Activated CD4-positive, alpha-beta memory T cell treated with anti-CD3 and anti-CD28 coated beads for 36 hours (primary cell): ENCODE measurements at places on chromosomes 3 and 15.
A peak's percentile ranks its signal among the peaks of the same experiment; 100 is the strongest.

DNA sequence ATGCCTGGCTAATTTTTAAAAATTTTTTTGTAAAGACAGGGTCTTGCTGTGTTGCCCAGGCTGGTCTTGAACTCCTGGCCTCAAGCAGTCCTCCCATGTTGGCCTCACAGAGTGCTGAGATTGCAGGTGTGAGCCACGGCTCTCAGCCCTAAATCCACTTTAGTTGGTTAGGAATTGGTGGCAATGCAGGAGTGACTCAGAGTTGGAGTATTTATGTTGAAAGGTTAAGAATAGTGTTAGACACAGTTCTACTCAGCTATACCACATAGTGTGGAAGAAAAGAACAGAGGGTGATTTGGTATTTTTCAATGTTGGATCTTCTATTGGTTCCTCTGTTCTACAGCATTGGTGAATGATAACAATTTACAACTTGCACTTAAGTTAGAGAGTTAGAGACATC is 7.6 kb downstream of the ZNF639 start:
- no peak for DNase-seq

- no peak for DNase-seq
These were observed 513.6 kb upstream of the KCNMB2 start for GRCh38 chr3:178022599-178022998.

GRCh38 chr15:25812073-25812472 is 51.1 kb downstream of the ATP10A start:
- DNase-seq = no peak

GRCh38 chr3:155112661-155113389 is 32.7 kb downstream of the MME start:
- DNase-seq = no peak

GRCh38 chr3:81436182-81436581 is 325.3 kb downstream of the GBE1 start:
- DNase-seq = no peak

DNA sequence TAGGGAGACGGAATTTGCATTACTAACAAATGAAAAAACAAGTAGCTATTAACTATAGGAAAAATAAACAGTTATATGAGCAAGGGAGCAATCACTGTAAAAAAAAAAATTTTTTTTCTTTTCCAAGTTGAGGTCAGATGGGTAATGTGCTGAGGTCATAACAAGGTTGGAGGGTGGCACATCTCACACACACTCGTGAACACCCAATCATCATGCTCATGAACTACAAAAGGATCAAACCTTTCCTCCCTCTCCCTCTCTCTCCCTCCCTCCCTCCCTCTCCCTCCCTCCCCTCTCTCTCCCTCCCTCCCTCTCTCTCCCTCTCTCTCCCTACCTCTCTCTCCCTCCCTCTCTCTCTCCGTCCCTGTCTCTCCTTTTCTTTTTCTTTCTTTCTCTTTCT is 97.9 kb upstream of the CGNL1 start:
- DNase-seq = no peak

GRCh38 chr3:58234516-58234931 is 3.1 kb upstream of the ABHD6 start:
- DNase-seq = no peak

- DNase-seq = no peak
These were observed 190.8 kb downstream of the XXYLT1 start for GRCh38 chr3:195080125-195080524.

DNA sequence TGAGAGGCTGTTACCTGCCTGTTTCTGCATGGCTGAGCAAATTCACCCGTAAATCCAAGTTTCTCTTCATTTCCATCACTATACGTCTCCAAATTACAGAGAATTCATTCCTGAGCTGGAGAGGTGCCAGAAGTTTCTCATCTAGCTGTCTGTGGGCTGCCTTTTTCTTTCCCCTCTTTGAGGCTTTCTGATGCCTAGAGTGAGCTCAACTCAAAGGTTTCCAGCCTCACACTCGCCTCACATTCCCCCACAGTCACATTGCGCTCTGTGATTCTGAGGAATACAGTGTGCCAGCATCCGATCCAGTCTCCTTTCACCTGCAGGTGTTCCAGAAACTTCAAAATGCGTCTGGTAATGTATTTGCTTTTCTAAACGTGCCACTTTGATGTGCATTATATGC is 267.2 kb downstream of the MFSD1 start:
- DNase-seq = no peak

GRCh38 chr3:196238612-196239560 is 22.6 kb downstream of the SLC51A start:
- no peak for DNase-seq

DNA sequence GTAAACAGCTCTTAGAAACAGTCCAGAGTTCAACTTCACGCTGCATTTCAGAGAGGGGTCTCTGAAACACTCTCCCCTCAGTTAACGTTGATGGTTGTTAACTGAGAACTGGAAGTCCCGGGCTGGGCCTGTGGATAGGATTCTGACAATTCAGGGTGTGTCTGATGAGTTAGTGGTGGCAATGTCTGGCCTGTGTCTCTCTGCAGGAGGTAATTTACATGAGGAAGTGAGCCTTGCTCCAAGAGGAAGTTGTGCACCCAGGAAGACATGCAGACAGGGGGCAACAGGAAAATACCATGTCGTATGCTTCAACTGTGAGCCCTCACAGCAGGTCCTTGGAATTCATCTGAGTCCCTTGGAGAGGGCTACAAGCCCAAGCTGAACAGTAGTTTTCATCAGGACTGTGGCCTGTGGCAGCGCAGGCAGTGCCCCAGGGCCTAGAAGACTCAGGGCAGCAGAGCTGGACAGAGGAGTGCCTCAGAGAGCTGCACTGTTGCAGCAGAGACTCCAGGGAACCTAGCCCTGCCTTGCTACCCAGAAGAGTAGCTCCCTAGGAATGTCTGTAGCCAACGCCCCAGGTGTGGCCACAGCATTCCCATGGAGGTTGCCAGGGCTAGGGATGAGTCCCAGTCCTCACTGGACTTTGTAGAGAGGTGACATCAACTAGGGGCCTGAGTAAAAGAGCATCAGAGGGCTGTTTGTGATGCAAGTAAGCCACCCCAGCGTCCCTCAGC is 104.6 kb upstream of the SELENOK start:
- DNase-seq = no peak

GRCh38 chr3:112097378-112097777 is 11.2 kb downstream of the C3orf52 start:
- DNase-seq = peak; percentile 49

DNA sequence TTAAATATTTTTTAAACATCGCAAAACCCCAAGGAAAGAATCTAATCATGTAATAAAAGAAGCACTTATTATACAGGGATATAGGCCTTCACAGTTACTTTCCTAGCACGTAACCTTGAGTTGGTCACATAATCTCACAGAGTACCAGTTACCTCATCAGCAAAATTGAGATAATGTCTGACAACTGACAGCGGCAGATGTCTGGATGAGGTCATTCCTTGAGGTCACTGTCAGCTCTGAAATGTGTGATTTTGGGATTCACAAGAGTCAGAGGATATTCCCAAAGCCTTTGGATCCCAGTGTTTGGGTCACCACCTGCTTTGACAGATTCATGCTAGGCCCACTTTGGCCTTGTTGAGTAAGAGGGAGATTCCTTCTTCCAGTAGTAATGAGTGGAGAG is 151.4 kb upstream of the SEMA6D start:
- DNase-seq = no peak

GRCh38 chr15:60307034-60307433 is 90.8 kb downstream of the ANXA2 start:
- DNase-seq = no peak

DNA sequence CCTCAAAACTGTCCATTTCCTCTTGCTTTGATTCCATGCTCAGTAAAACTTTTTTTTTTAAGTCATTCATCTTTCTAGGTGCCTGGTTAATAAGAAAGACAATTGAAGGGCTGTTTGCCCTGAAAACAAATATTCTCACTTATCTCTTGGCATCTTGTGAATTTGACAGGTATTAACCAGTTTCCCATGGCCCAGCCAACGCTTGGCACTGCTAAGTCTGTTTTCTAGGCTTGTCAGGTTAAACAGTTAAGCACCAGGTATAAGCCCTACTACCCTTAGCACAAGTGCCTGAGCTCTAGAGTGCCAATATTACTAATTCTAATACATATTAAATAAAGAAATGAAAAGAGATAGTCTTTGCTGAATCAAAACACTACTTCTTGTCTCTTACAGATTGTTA is 36.3 kb downstream of the PXK start:
- DNase-seq = no peak

- no peak for DNase-seq
These were observed 41.6 kb downstream of the NANOGP8 start for GRCh38 chr15:35043373-35044095.

GRCh38 chr15:46815765-46816164 is 901.5 kb upstream of the SEMA6D start:
- no peak for DNase-seq

- no peak for DNase-seq
These were observed 1.9 kb downstream of the RUBCN start for GRCh38 chr3:197734667-197735318.

GRCh38 chr3:164306042-164306441 is 772.3 kb downstream of the SI start:
- DNase-seq = no peak

GRCh38 chr3:133157716-133158115 is 119.5 kb downstream of the TMEM108 start:
- no peak for DNase-seq

DNA sequence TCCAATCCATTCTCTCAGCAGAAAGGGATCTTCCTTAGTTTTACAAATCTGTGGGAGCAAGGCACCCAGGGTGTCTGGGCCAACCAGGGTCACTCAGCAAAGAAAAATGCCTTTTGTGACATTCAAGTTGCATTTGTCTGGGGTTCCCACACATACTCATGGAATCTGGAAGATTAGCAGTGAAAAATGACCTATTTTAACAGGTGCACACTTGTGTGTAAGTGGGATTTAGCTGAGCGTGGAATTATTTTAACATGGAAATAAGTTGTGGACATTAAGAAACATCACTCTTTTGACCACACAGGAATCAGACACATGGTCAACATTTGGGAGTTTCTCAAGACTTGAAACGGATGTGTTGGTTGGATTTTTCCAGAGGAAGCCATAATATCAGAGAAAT is 234.9 kb downstream of the OPA1 start:
- no peak for DNase-seq

DNA sequence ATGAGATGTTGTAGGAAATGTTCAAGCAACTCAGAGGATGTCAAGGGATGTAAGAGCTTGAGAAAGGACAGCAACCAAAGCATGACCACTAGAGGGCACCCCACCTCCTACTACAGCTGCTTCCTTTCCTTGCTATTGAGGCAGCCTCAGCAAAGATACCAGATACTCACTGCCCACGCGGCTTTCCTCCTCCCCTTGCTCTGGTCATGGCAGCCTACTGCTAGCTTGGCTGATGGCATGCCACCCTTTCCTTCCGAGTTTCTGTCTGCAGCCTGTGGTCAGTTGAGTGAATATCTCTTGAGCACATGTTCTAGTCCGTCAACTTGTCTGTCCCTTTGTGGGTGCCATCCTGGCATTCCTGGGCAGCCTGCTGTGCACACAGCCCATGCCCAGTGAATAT is 4.4 kb upstream of the CXCR6 start:
- DNase-seq = peak; percentile 91

DNA sequence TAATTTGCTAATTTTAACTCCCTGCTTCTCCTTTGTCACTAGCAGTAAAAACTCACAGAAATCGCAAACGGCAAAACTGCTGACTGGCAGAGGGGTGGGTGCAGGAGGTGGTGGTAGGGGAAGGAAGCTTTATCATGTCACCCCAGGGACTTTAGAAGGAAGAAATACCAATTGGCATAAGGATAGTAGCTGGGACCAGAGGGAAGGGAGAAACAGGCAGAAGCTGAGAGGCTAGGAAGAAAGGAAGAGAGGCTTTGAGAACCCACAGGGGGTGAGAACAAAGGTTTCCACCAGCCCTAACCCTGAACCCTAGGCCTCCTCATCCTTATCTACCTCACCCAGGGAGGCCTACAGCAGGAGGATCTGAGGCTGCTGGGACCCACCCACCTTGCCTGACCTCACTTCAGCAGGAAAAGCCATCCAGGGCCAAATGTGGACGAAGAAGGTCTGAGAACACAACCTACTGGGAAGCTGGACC is 10.7 kb downstream of the ITGB5 start:
- no peak for DNase-seq

- no peak for DNase-seq
These were observed 66.6 kb upstream of the PAQR5 start for GRCh38 chr15:69232144-69232543.

- no peak for DNase-seq
These were observed 25.4 kb upstream of the SOX14 start for GRCh38 chr3:137738710-137739109.

- no peak for DNase-seq
These were observed 15.1 kb upstream of the RFTN1 start for GRCh38 chr3:16528581-16528993.

- no peak for DNase-seq
These were observed 46.4 kb upstream of the KLF13 start for GRCh38 chr15:31280046-31280830.

DNA sequence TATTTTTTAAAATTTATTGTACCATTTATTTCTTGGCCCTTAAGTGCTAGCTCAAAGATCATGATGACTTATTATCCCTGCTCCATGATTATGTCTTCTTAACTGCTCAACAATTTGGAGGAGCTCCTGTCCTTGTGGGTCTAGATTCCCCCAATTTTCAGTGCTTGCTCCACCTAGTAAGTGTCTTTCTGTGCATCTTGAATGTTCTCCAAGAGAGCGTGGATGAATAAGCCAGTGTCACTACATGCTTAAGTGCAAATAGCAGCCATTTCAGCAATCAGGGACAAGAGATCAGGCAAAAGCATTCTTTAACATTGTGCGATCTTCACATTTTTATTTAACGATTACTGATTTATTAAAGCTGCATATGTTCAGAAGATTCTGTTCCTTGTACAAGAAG is 99.4 kb downstream of the ALCAM start:
- no peak for DNase-seq

GRCh38 chr3:70754314-70754713 is 441.9 kb upstream of the MDFIC2 start:
- no peak for DNase-seq

DNA sequence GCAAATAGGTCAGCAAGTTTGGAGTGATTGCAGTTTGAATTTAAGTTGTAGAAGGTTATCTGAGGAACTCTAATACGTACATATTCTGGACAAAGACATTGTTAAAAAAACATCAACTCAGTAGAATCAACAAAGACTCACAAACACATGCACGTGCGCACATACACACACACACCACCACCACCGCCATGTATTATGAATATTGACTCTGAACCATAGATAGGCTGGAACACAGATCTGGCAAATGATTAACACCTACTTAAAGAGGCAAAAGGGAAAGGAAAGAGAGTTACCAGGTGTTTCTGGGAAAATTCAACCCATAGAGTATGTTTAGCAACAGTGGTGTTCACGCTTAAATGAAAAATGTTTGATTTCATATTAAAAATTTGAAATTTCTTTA is 334.2 kb upstream of the ALCAM start:
- no peak for DNase-seq

- DNase-seq = no peak
These were observed 19.0 kb downstream of the SEMA7A start for GRCh38 chr15:74414603-74415338.

- no peak for DNase-seq
These were observed 53.3 kb downstream of the RARB start for GRCh38 chr3:25481386-25481785.

GRCh38 chr3:73653877-73654276 is 29.1 kb upstream of the PDZRN3 start:
- DNase-seq = no peak
